Left lobe of liver (tissue), 2 donors: ENCODE measurements at places on chromosomes 7 and 10.

DNA sequence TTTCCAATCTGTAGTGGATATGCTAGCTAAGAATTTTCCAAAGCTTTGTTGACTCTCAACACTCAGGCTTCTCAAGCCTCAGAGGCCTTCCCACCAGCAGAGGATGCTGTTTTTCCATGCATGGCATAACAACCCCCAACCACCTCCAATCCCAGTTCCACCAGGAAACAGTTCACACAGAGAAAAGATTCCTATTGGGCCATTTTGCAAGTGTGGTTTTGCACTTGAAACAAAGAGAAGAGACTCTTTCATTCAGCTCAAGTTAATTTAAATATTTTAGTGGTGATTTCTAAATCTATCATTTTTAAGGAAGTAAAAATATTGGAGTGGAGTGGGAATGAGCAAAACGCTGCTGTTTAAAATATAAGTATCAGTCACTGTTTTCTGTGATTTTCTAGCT is 105.6 kb upstream of the COL1A2 start:
- no peak for DNase-seq

DNA sequence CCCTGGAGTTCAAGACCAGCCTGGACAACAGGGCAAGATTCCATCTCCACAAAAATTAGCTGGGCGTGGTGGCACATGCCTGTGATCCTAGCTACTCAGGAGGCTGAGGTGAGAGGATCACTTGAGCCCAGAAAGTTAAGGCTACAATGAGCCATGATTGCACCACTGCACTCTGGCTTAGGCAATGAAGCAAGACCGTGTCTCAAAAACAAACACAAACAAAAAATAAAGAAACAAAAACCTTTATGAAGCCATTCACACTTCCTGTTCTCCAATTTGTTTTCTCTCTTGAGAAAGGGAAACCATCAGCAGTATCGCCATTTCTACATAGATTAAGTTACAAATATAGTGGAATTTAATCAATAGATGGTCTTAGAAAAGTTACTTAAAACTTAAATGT is 19.8 kb downstream of the YME1L1 start:
- no peak for DNase-seq

GRCh38 chr7:43112941-43113621 is 634 bp downstream of the HECW1 start:
- no peak for DNase-seq

- no peak for DNase-seq
Observed at GRCh38 chr10:98086837-98087708, 47.4 kb upstream of the R3HCC1L start.

DNA sequence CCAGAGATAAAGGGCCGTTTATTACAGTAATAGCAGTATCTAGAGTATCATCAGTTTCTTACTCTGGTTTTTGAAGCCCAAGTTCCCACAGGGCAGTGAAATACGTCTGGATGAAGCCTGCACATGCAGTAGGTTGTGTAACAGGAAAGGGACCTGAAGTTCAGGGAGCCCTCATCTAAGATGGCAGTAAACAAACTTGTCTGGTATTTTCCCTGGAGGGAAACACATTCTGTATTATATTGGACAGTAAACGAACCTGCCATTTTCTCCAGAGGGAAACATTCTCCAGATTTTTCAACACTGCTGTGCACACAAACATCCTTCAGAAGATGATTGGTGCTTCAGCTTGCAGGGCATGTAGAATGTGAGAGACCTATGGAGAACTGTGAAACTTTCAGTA is 189.9 kb downstream of the TFEC start:
- DNase-seq = no peak

DNA sequence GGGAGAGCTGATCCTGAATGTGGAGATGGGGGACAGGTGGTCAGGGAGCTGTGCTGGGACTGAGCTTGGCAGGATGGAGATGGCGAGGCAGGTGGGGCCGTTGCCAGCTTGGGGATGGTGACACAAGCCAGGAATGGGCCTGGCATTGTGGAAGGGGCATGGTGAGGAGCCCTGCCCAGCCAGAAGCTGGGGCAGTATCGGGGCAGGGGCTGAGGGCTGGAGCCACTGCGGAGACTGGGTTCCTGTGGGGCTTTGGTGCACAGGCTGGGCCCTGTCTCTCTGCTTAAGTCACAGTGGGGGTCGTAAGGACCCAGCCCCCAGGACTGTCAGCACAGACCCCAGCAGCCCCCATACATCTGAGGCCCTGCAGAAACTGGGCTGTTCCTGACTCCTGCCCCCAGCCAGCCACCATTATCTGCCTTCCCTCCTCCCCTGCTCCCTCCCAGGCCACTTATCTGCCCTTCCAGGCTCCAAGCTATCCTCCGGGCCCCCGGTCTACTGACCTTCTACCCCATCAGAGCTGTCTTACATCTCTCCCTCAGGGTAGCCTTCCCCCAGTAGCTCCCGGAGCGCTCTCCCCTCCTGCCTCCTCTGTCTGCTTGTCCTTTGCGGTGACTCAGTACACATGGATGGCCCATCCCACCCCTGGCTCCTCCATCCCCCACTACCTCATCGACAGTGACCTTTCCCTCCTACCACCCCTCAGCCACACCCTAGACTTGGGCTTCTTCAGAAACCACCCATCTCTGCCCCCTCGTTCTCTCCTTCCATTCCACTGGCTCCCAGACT is 44.2 kb downstream of the PPIF start:
- peak; percentile 49 for DNase-seq

DNA sequence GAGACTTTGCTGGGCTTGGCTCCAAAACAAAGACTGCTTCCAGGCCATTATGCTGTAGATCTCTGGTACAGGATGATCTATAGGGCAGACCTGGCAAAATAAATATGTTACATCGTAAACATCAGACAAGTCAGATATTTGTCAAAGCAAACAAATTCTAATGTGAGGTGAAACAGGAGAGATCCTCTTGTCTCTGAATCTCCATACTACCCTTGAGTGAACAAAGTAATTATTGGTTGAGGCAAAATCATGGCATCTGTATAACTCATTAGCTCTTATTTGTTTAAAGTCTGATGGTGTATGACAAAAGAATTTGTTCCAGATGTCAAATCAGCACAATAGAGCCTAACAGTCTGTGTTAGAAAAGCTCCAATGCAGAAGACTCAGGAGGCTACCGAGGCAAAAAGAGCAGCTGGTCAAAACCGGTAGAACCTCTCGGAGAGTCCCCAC is 1291.5 kb downstream of the TYW1 start:
- DNase-seq = no peak

- no peak for DNase-seq
Observed at GRCh38 chr7:108351729-108352131, 104.5 kb downstream of the NRCAM start.

DNA sequence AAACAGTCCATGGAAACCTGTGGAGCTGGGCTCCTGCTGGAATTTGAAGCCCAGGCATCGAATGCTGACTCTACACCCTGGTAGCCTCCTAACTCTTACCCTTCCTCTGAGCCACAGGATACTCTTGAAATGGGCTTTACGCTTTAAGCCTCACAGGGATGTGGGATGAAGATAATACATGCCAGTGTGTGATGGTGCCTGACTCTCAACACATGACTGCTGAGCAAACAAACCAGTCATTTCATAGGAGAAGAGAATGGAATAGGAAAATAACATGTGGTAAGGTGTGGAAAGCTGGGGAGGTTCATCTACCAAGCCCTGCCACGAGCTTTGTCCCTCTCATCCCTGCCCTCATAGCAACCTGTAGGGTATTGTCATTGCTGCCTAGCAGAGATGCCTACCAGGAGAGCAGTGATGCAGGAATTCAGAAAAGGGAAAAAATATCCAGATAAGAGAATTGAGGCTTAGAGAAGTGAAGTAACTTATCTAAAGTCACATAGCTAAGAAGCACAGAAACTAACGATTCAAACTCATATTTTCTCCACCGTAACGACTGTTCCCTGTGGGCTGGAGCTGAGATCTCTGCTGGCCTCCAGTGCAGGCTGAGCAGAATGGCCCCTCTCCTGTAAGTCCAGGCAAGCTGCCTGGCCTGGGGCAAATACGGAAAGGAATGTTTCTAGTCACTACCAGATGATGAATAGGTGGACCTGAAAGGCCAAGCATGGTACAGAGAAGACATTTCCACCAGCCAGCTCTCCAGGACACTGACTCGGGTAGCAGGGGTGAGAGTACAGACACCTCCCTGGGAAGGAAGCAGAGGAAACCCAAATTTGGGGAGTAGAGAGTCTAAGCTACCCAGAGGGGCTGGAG is 90.2 kb upstream of the DUSP5 start:
- DNase-seq = no peak

GRCh38 chr7:840001-840600 is 7.8 kb downstream of the SUN1 start:
- no peak for DNase-seq

GRCh38 chr10:12631216-12631615 is 281.9 kb downstream of the CAMK1D start:
- peak; percentile 52 for DNase-seq

DNA sequence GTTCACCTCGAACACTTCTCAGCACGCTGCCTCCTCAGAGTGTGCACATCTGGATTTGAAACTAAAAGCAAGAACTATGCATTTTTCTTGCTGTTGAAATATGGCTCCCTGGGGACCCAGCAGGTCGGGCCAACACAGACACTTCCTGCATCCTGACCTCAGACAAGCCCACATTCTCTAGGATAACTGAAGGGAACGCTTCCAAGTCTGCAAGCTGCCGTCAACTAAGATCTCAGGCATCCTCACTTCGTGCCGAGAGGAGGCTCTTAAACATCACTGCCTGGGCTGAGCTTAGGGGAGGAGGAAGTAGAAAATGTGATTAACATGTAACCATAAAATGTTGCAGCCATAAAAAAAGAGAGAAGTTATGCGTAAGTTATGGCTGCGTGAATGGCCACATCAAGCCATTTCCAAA is 65.5 kb downstream of the PYROXD2 start:
- no peak for DNase-seq

DNA sequence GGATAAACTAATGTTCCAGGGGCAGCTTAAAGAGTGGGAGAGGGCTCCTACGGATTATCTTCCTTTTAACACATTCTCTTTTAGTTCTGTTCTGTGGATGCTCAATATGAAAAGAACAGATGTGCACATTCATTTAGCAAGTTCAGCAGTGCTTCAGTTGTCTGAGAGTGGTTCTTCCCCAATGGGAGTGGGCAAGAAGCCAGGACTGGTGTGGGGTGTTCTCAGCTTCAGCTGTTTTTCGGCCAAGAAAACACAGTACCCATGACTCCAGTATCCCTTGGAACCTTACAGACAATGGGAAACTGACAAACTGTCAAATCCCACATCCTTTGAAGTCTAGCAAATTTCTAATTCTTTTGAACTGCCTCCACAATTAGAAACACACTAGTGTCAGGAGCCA is 71.5 kb upstream of the LRRC17 start:
- DNase-seq = no peak

DNA sequence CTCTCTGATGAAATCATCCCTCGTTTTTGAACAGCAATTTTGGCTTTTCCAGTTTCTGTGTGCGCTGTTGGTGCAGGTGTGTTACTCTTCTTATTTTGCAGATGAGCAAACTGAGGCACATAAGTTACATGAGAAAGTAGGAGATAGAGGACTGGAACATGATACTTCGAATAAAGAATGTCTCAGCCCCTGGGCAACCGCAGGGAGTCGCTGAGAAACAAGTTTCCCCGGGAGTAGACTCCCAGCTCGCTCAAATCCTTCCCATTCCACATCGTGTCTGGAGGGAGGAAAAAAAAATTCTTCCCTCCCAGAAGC is 18.0 kb downstream of the MXI1 start:
- DNase-seq = no peak

GRCh38 chr7:1357601-1358271 is 101.5 kb downstream of the MICALL2 start:
- no peak for DNase-seq

DNA sequence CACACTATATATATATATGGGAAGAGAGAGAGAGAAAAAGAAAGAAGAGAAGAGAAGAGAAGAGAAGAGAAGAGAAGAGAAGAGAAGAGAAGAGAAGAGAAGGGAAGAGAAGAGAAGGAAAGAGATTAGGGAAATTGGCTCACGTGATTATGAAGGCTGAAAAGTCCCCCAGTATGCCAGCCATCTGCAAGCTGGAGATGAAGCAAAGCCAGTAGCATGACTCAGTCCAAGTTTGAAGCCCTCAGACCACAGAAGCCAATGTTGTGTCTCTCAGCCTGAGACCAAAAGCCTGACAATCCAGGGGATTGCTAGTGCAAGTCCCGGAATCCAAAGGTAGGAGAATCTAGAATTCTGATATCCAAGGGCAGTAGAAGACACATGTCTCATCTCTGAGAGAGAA is 206.3 kb upstream of the PRSS1 start:
- no peak for DNase-seq

- no peak for DNase-seq
Observed at GRCh38 chr10:113030453-113030852, 80.4 kb downstream of the TCF7L2 start.

DNA sequence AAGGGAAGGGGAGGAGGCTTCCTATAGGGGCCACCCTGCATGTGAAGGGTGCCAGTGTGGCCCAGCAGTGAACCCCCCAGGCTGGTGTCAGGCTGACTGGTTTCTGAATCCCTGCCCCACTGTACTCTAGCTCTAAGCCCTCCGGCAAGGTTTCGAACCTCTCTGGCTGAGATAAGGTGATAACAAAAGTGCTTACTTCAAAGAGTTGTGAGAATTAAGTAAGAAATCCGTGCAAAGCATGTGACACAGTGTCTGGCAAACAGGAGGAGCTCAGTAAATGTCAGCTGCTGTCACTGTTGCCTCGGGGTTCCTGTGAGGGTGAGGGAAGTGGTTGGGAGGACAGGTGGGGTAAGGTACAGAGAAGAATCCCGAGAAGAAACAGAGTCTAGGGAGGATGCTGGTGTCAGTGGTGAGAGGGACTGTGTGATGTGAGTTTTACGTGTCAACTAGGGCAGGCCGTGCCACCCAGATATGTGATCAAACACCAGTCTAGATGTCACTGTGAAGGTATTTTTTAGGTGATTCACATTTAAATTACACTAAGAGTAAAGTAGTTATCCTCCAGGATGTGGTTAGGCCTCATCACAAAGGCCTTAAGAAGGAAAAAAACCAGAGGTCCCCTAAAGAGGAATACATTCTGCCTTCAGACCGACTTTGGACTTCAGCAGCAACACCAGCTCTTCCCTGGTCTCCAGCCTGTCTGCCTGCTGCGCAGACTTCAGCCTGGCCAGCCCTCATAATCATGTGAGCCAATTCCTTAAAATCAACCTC is 64.4 kb downstream of the BPGM start:
- no peak for DNase-seq

- no peak for DNase-seq
Observed at GRCh38 chr10:78964274-78964951, 104.4 kb upstream of the ZMIZ1 start.

DNA sequence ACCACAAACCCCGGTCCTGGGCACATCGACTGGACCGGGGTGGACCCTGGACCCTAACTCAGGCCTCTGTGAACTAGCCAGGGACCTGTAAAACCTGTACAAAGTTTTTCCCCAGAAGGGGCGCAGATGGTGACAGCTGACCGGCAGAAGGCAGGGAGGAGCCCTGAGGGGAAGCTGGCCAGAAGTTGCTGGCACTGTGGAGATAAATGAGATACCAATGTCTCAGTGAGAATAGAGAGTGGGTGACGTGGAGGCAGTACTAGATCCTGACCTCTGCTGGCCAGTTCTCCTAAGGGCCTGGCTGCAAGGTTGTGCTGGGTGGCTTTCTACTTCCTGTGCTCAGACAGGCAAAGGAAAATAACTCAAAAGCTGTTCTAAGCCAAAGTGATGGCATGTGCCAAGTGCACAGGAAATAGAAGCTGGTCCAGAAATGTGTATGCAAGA is 10.6 kb upstream of the TSPAN14 start:
- no peak for DNase-seq

GRCh38 chr7:47776335-47776734 is 171.9 kb downstream of the PKD1L1 start:
- no peak for DNase-seq
